Esophagus squamous epithelium (tissue), 5 donors: ENCODE measurements at places on chromosomes 16 and 17.

GRCh38 chr16:19515757-19516156, 6.1 kb downstream of the GDE1 start:
- DNase-seq, result no peak

GRCh38 chr16:78749745-78750268, 650.4 kb downstream of the WWOX start:
- DNase-seq, result no peak

- DNase-seq, result no peak
Measured at GRCh38 chr16:58507195-58507962, 7.4 kb downstream of the NDRG4 start.

- no peak for DNase-seq
Measured at GRCh38 chr16:78045865-78046581, 23.7 kb downstream of the CLEC3A start.

- DNase-seq, result no peak
Measured at GRCh38 chr16:9311303-9311954, 220.0 kb downstream of the HAPSTR1 start.
